ENCODE measurements at places on chromosomes 6 and 20.
A peak's percentile ranks its signal among the peaks of the same experiment; 100 is the strongest.

- DNase-seq = no peak
Observed at GRCh38 chr6:19472850-19473249, 364.3 kb upstream of the ID4 start.

GRCh38 chr6:106764353-106764980 lies 135.1 kb downstream of the QRSL1 start:
- no peak for DNase-seq

- peak; percentile 74 for DNase-seq
Observed at GRCh38 chr6:129440691-129441090, 269.3 kb downstream of the ARHGAP18 start.

DNA sequence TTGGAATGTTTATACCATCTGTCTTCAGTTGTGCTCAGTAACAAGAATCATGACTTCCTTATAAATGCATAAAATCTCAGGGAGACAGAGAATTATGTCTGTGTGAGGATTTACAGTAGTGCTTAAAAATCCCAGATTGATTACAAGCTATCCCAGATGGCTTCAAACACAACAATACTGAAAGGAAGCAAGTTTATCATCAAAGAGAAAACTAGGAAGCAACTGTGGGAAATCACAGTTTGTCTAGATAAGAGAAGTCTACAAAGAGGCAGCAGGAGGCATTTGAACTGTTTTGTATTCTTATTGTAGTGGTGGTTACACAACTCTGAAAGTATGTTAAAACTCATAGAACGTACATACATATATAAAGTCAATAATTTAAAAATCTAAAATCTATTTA lies 104.4 kb upstream of the SALL4 start:
- no peak for DNase-seq

GRCh38 chr6:124530926-124531325 lies 431.3 kb upstream of the RNF217 start:
- DNase-seq = no peak

GRCh38 chr6:112300896-112301295 lies 46.2 kb upstream of the RFPL4B start:
- no peak for DNase-seq

- DNase-seq = no peak
Observed at GRCh38 chr6:163539101-163539762, 124.7 kb downstream of the QKI start.

- DNase-seq = peak; percentile 56
Observed at GRCh38 chr20:16020971-16021370, 552.3 kb downstream of the KIF16B start.
